RPMI7951 (cell line): ENCODE measurements at places on chromosomes 2 and 18. TPM values are rescaled to one million over a fixed set of nuclear protein-coding genes. Genes with fewer than 3 reads are reported as not detected.

Gene PLGLB1
- 0.36 TPM in 1 of 2 replicates, not detected in the other for total RNA-seq

Gene MARCO
- not detected in 2 replicates for total RNA-seq

Gene REG3G
- total RNA-seq: not detected in 2 replicates

Gene TXNDC2
- total RNA-seq: 0.10 and 0.12 TPM in 2 replicates

Gene GALNT3
- not detected in 2 replicates for total RNA-seq

Gene MC2R
- not detected in 2 replicates for total RNA-seq

Gene LYPD6B
- 21.6 and 25.9 TPM in 2 replicates for total RNA-seq

Gene TYMS
- total RNA-seq: 46.7 and 54.4 TPM in 2 replicates

Gene RNF125
- 0.60 and 1.6 TPM in 2 replicates for total RNA-seq

Gene SCYGR4
- total RNA-seq: not detected in 2 replicates

Gene ZBTB7C
- 0.10 and 0.12 TPM in 2 replicates for total RNA-seq

Gene RAB31
- total RNA-seq: 34.2 and 41.7 TPM in 2 replicates

Gene B4GALT6
- total RNA-seq: 2.4 and 2.8 TPM in 2 replicates

Gene ASB18
- total RNA-seq: not detected in 2 replicates

Gene ALPP
- not detected in 2 replicates for total RNA-seq

Gene CTLA4
- not detected in 2 replicates for total RNA-seq

Gene PDCD1
- total RNA-seq: not detected in 2 replicates

Gene CDK15
- 59.0 and 67.0 TPM in 2 replicates for total RNA-seq

Gene CKAP2L
- total RNA-seq: 47.1 and 61.9 TPM in 2 replicates

Gene MAB21L4
- total RNA-seq: not detected in 2 replicates

Gene TRABD2A
- 5.3 and 7.1 TPM in 2 replicates for total RNA-seq

Gene CYP27C1
- 3.5 TPM in 2 replicates for total RNA-seq

Gene LYG1
- 0.49 and 2.4 TPM in 2 replicates for total RNA-seq

Gene G6PC2
- total RNA-seq: not detected in 2 replicates

Gene CASP8
- 43.4 and 45.3 TPM in 2 replicates for total RNA-seq

Gene NMUR1
- total RNA-seq: not detected in 2 replicates

Gene FOSL2
- 44.5 and 44.8 TPM in 2 replicates for total RNA-seq

Gene FHL2
- 124 and 149 TPM in 2 replicates for total RNA-seq

Gene ADRA2B
- total RNA-seq: not detected in 2 replicates
